ENCODE measurements at places on chromosomes 16 and 17.

DNA sequence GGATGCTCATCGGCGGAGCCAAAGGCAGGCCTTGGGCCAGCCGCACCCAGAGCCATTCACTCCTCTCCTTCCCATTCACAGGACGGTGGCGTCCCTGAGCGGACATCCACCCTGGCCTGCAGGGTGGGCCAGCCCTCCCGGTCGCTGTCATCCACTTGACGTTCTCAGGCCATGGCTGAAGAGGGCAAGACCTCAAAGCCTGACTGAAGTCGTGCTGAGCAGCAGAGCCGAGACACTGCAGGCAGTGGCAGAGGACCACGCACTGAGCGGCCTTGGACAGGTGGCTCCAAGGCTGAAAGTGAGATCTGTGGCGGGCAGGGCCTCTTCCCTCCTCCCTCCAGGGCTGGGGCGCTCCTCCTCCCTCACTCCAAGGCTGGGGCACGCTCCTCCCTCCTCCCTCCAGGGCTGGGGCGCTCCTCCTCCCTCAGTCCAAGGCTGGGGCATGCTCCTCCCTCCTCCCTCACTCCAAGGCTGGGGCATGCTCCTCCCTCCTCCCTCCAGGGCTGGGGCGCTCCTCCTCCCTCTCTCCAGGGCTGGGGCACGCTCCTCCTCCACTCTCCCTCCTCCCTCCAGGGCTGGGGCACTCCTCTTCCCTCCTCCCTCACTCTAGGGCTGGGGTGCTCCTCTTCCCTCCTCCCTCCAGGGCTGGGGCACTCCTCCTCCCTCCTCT lies 24.1 kb downstream of the GNPTG start:
- DNase-seq: no peak

DNA sequence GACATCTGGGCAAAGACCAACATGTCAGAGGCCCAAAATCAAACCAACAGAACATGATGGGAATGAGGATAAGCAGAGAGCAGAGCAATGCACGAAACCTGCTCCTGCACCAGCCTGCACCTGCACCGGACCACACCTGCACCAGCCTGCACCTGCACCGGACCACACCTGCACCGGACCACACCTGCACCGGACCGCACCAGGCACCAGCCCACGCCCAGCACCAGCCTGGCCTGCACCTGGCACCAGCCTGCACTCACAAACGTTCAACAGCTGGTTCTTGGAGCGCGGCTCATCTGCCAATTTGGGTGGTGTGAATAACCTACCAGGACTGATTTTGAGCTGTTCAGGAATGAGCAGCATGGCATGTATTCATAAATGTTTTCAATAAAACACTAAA lies 18.2 kb downstream of the CEP131 start:
- no peak for DNase-seq

DNA sequence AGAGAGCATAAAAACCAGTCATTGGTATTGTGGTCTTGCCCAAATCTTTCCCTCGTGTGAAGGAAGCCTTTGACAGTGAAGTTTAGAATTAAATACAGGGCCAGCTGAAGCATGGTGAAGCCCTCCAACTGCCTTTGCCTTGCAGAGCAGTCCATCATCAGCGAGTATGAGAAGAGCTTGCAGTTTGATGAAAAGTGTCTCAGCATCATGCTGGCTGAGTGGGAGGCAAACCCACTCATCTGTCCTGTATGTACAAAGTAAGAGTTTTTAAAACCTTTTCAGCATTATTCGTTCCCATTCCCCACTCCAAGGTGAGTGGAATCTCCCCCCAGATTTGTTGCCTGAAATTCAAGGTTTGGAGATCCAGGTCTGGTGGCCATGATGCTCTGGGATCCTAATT lies 5.8 kb downstream of the RPAIN start:
- no peak for DNase-seq

DNA sequence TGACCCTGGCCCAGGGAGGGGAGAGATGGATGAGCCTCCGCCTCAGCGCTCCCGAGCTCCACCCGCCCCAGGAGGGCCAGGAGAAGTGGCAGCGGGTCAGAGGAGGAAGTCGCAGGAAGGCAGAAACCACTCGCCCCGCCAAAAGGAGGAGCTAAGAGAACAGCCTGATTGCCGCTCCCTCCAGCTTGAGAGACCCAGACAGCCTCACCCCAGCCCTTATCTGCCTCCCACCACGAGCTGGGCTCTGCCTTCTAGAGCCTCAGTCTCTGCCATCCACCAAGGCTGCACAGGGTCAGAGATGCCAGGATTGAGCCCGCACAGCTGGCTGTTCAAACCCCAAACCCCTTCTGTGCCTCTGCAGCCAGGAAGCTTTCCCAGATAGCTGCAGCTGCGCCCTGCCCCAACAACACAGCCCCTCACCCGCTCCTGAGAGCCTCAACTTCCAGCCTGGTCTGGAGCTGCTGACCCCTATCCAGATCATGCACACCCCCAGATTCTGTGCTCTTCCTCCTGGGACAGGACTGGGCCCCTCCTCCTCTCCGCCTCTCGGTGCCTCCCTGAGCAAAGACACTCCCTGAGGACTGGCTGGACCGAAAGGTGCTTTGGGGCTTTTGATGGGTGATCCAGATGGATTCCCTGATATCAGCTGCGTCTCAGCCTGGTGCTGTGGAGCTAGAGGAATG lies 1.0 kb upstream of the ATP2A3 start:
- no peak for DNase-seq

DNA sequence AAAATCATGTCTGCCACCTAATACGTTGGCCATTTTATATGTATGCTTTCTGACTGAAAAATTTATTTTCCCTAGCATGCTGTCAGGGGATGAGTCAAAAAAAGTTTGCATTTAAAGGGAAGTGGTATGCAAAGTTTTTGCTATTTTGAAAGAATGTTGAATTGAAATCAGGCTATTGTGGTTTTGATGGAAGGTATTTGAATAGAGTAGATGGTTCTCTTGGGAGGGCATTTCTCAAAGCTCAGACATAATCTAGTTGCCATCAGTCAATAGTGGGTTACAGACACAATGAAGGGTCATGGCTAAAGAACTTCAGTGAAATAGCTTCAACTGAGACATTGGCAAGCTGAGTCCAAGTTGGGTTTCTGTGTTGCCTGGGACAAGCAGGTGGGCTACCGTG lies 102.4 kb downstream of the MAP2K6 start:
- DNase-seq: no peak
